Smooth muscle cell of trachea (primary cell): ENCODE measurements at places on chromosomes 11 and 22. TPM values are rescaled to one million over a fixed set of nuclear protein-coding genes. Genes with fewer than 3 reads are reported as not detected.

Gene SLC7A4
- total RNA-seq: 2.0 TPM in 1 of 2 replicates, not detected in the other

Gene MUC5B
- not detected in 2 replicates for total RNA-seq

Gene RNF215
- total RNA-seq: 21.8 and 37.4 TPM in 2 replicates

Gene GDPD4
- 0.17 TPM in 1 of 2 replicates, not detected in the other for total RNA-seq

Gene B3GAT3
- 26.5 and 48.8 TPM in 2 replicates for total RNA-seq

Gene OSM
- total RNA-seq: not detected in 2 replicates

Gene TTC28
- 31.4 and 40.0 TPM in 2 replicates for total RNA-seq

Gene BRD1
- total RNA-seq: 28.4 and 30.8 TPM in 2 replicates

Gene DDTL
- 1.6 and 2.0 TPM in 2 replicates for total RNA-seq

Gene OR52H1
- 0.17 and 0.73 TPM in 2 replicates for total RNA-seq

Gene BLID
- 11.4 and 20.2 TPM in 2 replicates for total RNA-seq

Gene RASSF10
- not detected in 2 replicates for total RNA-seq

Gene CSNK1E
- total RNA-seq: 81.7 and 108 TPM in 2 replicates

Gene PRPF19
- 43.3 and 48.8 TPM in 2 replicates for total RNA-seq

Gene PRRG4
- total RNA-seq: under 0.01 and 0.15 TPM in 2 replicates

Gene IFITM2
- total RNA-seq: 49.7 and 93.9 TPM in 2 replicates

Gene PKDREJ
- total RNA-seq: under 0.01 TPM in 1 of 2 replicates, not detected in the other

Gene TMA7B
- not detected in 2 replicates for total RNA-seq

Gene NPTXR
- total RNA-seq: 0.29 and 2.8 TPM in 2 replicates

Gene NCR3LG1
- total RNA-seq: 5.1 and 6.0 TPM in 2 replicates

Gene ANKK1
- 0.15 and 0.17 TPM in 2 replicates for total RNA-seq

Gene SPON1
- total RNA-seq: 0.44 and 0.66 TPM in 2 replicates

Gene LRRC75B
- total RNA-seq: 5.5 and 13.9 TPM in 2 replicates

Gene CRKL
- 40.1 and 52.3 TPM in 2 replicates for total RNA-seq

Gene DEPDC7
- 4.3 and 7.6 TPM in 2 replicates for total RNA-seq

Gene HTR3B
- not detected in 2 replicates for total RNA-seq

Gene PRG2
- not detected in 2 replicates for total RNA-seq

Gene SCN4B
- total RNA-seq: 0.44 and 0.83 TPM in 2 replicates

Gene PUS3
- total RNA-seq: 8.6 and 10.9 TPM in 2 replicates

Gene NDUFV1
- total RNA-seq: 226 and 257 TPM in 2 replicates

Gene CD6
- 0.66 TPM in 1 of 2 replicates, not detected in the other for total RNA-seq

Gene SOX10
- total RNA-seq: not detected in 2 replicates

Gene TRIM51
- total RNA-seq: not detected in 2 replicates
